ENCODE measurements at places on chromosomes 5 and 9.

DNA sequence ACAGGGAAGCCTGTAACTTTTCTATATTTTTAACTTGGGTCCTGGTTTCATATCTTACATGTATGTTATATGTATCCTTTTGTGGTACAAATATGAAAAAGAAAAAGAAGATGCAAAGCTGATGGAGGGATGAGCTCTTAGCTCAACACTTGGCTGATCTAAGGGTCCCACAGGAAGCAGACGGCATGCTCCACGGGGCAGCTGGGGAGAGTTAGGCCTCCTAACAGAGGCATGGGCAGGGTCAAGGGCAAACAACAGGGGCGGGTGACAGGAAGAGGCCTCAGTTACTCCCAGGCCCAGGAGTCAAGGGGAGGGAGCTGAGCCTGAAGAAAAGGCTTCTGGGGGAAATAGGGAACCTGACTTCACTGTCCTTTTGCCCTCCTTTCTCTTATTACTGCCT is 287.2 kb downstream of the ZSWIM6 start:
- DNase-seq = no peak

GRCh38 chr9:33172256-33173238 is 5.4 kb upstream of the B4GALT1 start:
- DNase-seq = no peak

- DNase-seq = no peak
Measured at GRCh38 chr9:9341203-9341602, 1271.6 kb downstream of the PTPRD start.

DNA sequence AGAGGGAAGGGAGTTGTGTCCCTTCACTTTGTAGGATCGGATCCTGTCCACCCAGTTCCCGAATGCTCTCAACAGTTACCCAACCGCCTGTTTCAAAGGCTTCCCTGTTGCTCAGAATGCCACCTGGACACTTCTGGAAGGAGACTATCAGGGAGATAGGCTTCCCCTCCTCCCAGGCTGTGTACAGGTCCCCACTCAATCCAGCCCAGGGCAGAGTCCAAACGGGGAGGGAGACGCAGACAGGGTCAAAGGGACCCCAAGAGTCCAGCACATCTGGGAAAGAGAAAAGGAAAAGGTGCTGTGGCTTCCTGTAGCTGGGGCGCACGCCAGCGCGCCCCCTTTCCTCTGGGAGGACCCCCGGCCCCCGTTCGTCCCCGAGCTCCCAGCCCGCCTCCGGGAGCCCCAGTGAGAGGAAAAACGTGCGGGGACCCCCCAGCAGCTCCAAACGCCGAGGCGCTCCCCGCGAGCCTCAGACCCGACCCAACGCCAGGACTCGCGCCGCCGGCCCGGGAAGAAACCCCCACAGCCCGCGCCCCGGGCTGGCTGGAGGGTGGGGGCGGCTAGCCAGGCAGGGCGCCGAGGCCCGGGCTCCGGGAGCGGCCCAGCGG is 640 bp downstream of the SURF4 start:
- peak; percentile 52 for DNase-seq

DNA sequence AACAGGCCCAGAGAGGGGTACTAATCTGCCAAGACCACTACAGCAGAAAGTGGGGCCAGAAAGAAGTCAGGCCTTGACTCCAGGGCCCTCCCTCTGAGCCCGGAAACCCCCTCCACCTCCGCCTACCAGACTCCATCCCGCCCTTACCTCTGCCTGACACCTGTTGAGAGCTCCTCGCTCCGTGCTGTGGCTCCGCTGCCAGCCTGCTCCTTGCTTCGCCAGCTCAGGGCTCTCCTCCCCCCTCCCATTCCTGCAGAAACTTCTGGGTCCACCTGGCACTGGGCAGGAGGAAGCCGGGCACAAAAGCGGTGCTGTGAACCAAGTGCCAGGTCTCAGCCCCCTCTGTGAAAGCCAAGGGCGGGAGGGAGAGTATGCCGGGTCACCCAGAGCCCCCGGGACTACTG is 6.4 kb upstream of the ST6GALNAC6 start:
- no peak for DNase-seq

- DNase-seq = no peak
Measured at GRCh38 chr9:21969951-21970799, 24.0 kb downstream of the CDKN2A start.

GRCh38 chr5:32936329-32936728 is 225.2 kb downstream of the NPR3 start:
- DNase-seq = no peak

DNA sequence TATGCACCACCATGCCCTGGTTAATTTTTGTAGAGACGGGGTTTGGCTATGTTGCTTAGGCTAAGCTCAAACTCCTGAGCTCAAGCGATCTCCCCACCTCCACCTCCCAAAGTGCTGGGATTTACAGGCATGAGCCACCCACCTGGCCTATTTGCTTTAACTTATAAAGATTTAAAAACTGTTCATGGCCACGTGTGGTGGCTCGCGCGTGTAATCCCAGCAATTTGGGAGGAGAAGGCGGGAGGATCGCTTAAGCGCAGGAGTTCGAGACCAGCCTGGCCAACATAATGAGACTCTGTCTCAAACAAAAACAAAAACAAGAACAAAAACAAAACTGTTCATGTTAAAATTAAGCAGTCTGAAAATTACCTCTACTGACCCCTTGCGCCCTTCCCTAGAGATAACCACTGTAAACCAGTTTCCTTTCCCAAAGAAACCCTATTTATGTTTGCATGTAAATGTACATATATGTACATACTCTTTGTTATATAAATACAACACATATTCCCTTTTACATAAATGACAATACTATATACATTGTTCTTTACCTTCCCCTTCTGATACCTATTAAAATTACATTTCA is 1.5 kb downstream of the AK6 start:
- DNase-seq = no peak

DNA sequence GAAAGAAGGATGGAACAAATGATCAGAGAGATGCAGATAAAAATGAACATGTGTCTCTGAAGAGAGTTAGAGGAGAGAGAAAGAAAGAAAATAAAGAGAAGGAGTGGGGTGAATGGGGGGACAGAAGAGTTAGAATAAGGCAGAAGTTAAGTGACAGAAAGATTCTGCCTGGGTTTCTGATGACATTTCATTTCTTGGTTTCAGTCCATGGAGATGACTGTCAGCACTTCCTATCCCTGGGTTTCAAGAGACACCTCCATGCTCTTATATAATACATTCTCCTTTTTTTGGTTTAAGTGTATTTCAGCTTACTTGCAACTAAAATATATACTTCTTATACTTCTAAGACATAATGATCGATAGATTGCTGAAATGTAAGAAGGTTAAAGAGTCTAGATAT is 213.0 kb upstream of the IL12B start:
- no peak for DNase-seq

GRCh38 chr5:68918306-68918705 is 175.5 kb upstream of the SLC30A5 start:
- DNase-seq = peak; percentile 80

DNA sequence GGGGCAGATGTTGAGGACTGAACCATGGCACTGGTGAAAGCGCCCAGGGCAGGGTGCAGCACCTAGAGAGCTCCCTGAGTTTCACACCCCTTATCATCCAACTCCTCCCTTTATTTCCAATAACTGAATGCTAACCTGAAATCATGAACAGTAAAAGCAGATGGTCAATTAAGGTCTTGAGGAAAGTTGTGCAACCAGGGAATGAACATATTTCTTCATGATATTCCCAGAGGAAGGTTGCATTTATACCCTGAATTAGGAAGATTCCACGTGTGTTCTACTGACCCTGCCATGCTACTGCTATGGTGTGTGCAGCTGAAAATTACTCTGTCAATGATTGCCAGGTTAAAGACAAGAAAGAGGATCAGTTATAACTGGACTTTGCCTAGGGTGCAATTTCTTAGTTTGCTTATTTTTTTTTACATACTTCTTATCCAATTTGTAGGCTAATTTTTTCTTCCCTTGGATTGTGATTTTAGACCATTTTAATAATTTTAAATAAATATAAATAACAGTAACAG is 319.8 kb downstream of the SEMA5A start:
- no peak for DNase-seq

DNA sequence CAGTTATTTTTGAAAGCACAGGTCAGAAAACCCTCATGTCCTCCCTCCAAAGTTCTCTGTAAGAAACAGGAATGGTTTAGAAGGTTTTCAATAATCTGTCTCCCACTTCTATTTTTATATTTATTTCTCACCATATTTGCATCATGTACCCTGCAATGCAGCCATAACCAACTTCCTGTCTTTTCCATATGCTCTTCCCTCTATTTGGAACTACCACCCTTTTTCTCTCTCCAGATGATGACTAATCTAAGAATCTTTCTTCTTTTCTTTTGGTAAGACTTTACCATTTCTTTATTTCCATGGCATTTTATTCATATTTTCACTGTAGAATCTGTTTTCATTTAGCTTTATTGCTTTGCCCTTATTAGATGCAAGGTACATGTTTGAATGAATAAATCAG is 33.9 kb downstream of the MAN2A1 start:
- no peak for DNase-seq

- DNase-seq = peak; percentile 92
Measured at GRCh38 chr5:84287951-84288350, 96.7 kb downstream of the EDIL3 start.

DNA sequence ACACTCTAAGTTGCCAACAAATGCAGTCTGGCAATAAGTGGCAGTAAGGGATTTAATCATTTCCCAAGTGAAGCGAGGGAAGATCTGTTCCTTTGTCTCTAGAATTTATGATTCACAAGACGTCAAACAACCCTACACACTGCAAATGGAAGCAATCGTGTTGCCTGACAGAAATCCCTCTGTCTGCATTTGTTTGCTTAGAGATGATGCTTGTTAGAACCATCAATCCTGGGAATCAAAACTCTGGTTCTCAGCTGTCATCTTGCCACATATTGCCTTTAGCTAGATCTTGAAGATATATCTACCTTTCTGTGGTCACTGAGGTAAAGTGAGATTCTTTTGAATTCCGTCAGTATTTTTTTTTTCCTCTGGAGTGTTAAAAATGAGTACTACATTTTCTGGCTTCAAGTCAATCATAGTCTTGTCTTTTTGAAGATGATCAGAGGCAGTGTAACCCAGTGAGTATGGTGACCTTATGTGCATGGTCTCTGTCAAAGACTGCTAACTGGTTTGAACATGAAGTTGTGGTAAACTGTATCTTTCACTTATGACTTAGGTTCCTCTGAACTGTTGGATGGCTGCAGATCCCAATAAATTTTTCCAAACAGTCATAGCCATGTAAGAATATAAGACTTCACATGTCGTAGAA is 106.4 kb upstream of the STARD4 start:
- peak; percentile 72 for DNase-seq

DNA sequence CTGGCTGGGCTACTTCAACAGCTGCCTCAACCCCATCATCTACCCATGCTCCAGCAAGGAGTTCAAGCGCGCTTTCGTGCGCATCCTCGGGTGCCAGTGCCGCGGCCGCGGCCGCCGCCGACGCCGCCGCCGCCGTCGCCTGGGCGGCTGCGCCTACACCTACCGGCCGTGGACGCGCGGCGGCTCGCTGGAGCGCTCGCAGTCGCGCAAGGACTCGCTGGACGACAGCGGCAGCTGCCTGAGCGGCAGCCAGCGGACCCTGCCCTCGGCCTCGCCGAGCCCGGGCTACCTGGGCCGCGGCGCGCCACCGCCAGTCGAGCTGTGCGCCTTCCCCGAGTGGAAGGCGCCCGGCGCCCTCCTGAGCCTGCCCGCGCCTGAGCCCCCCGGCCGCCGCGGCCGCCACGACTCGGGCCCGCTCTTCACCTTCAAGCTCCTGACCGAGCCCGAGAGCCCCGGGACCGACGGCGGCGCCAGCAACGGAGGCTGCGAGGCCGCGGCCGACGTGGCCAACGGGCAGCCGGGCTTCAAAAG is 36.9 kb upstream of the TTC1 start:
- DNase-seq = no peak

GRCh38 chr5:53237876-53238275 is 128.3 kb upstream of the MOCS2 start:
- no peak for DNase-seq

- DNase-seq = peak; percentile 35
Measured at GRCh38 chr5:88680253-88681132, 202.5 kb downstream of the MEF2C start.

- no peak for DNase-seq
Measured at GRCh38 chr5:173242675-173243121, 7.7 kb upstream of the NKX2-5 start.

DNA sequence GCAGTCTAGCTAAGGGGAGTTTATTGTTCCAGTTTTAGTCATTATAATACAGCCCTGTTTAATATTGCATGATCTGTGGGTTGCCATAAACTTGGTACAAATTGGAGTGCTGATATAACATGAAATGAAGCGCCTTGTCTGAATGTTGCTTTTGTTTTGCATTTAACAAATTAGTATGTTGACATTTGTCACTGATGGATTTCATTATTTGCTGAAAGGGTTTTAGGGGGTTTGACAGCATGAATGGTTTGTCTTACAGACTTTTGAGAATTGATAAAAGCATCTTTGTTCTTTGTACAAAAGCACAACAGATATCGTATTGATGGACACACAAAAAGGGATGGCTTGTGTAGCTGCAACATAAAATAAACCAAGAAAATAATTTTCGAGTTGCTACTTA is 178.3 kb downstream of the AOPEP start:
- DNase-seq = no peak

DNA sequence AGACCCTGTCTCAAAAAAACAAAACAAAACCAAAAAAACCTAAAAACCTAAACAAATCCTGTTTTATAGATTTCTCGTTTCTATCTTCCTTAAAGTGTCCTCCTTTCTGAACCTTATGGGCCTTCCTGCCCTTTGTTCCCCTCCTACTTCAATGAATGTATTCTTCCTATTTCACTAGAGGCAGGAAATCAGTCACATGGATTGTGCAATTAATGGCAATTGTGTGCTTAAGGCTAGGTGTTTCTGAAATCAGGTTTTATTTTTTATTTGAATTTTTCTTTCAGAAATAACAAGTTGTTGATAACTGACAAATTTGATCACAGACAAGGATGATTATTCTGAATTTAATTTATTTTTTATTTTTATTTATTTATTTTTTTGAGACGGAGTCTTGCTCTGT is 220.6 kb upstream of the SEMA6A start:
- DNase-seq = no peak

DNA sequence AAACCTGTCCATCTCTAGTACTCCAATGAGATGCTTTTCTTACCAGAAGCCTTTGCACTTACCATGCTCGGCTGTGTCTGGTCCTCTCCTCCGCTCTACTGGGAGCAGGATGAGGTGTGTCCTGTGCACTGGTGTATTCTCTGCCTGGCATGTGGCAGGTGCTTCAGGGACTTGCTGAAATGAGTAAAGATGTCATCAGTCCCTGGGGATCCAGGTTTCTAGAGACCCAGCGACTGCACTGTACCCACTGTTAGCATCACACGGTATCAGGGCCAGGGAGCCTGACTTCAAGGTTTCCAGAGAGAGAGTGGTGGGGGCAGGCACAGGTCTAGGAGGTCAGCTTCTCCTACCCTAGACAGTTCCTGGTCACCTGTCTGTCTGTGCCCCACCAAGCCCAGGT is 10.5 kb downstream of the PTTG1 start:
- no peak for DNase-seq

DNA sequence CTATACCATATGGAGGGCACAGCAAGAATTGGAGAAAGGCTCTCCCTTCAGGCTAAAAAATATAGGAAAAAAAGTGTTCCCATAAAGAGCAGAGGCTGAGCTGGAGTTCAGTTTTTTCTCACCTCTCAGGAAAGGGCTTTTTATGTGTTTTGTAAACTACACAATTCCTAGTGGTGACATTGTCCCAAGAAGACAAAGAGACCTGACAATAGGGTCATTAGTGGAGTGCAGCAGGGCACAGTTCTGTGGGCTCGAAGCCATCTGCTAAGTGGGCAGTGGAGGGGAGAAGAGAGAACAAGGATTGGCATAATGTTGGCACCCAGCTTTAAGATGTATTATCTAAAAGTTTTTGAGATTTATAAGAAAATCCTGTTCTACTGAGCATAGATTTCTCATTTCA is 162.5 kb downstream of the HCN1 start:
- DNase-seq = no peak

- no peak for DNase-seq
Measured at GRCh38 chr5:117041926-117042595, 467.4 kb upstream of the SEMA6A start.
